H7 (cell line): ENCODE measurements at places on chromosomes 2 and 18. TPM values are rescaled to one million over a fixed set of nuclear protein-coding genes. Genes with fewer than 3 reads are reported as not detected.

TCF4 gene
- total RNA-seq, result 38.0 and 48.3 TPM in 2 replicates

CNTNAP5 gene
- total RNA-seq, result 0.04 and 0.28 TPM in 2 replicates

RAD51AP2 gene
- total RNA-seq, result 0.10 and 0.15 TPM in 2 replicates

RNF152 gene
- 8.8 and 8.9 TPM in 2 replicates for total RNA-seq

GRCh38 chr2:70901227-70902066 lies 34.3 kb upstream of the ATP6V1B1 start:
- DNase-seq, result peak; percentile 76

DNA sequence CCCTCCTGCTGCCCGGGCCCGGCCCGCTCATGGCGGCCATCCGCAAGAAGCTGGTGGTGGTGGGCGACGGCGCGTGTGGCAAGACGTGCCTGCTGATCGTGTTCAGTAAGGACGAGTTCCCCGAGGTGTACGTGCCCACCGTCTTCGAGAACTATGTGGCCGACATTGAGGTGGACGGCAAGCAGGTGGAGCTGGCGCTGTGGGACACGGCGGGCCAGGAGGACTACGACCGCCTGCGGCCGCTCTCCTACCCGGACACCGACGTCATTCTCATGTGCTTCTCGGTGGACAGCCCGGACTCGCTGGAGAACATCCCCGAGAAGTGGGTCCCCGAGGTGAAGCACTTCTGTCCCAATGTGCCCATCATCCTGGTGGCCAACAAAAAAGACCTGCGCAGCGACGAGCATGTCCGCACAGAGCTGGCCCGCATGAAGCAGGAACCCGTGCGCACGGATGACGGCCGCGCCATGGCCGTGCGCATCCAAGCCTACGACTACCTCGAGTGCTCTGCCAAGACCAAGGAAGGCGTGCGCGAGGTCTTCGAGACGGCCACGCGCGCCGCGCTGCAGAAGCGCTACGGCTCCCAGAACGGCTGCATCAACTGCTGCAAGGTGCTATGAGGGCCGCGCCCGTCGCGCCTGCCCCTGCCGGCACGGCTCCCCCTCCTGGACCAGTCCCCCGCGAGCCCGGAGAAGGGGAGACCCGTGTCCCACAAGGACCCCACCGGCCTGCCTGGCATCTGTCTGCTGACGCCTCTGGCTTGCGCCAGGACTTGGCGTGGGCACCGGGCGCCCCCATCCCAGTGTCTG lies 767 bp downstream of the RHOB start:
- peak; percentile 77 for DNase-seq

DNA sequence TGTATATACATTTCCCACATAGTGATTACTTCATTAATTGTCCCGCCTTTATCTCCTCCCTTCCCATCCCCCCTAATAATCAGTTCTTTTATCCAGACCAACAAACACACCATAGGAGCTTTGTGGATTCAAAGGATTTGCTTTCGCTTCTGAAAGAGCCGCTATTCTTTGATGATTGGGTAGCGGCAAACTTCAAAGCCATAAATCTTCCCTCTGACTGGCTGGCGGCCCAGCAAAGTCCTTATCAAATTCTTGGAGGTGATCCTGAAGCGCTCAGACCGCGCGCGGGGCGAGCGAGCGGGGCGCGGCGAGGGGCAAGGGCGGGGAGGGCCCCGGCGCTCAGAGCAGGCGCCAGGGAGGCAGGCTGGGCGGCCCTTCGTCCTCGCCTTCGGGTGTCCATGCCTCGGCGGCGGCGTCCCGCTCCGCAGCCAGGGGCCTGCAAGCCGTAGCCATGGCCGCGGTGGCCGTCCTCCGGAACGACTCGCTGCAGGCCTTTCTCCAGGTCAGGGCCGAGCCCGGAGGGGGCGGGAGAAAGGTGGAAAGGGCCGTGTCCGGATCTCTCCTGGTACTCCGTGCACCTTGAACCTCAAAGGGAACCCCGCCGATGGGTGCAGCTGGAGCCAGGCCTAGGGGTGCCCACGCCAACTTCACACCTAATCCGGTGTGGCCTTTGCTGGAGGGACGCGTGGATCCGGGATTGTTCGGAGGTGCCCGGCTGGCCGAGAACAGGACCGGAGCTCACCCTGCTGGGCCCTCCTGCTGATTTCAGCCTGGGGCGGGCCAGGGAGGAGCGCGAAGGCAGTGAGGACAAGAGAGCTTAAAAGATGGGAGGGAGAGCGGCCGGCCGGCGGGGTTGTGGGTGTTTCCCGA lies at the start of gene SP5:
Gene SP5 (plus strand): TSS at position 276 of the 870 bp plus-strand sequence. CDS start 176 bp downstream, at position 452.
- peak; percentile 89 for DNase-seq
